EH (cell line): ENCODE measurements at places on chromosomes 7 and 10.

DNA sequence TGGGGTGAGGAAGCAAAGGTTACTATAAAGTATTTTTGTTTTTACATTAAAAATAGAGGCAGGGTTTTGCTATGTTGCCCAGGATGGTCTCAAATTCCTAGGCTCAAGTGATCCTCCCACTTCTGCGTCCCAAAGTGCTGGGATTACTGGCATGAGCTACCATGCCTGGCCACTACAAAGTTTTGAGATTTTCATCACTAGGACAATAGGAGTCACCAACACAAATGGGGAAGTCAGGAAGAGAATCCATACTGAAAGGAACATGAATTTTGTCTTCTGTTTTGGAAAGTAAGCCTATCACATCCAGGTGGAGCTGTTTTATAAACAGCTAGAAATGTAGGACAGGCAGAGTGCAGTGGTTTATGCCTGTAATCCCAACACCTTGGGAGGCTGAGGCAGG is 20.0 kb upstream of the CAPZA2 start:
- DNase-seq: no peak

DNA sequence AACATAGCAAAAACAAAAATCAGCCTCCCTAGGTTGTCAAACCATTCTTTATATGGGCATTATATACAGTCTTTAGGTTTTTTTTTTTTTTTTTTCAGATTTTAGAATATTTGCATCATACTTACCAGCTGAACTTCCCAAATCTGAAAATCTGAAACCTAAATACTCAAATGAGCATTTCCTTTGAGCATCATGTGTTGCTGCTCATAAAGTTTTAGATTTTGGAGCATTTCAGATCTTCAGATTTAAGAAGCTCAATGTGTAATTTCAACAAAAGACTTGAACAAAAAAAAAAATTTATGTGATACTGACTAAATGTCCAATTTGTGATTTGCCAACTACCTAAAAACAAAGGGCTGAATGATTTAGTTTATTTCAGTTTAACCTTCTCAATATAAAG is 13.6 kb downstream of the FAM3C start:
- no peak for DNase-seq

GRCh38 chr10:55400075-55400849 is 599.2 kb upstream of the PCDH15 start:
- DNase-seq: no peak

GRCh38 chr10:60350400-60350799 is 39.3 kb downstream of the ANK3 start:
- peak; percentile 7 for DNase-seq

DNA sequence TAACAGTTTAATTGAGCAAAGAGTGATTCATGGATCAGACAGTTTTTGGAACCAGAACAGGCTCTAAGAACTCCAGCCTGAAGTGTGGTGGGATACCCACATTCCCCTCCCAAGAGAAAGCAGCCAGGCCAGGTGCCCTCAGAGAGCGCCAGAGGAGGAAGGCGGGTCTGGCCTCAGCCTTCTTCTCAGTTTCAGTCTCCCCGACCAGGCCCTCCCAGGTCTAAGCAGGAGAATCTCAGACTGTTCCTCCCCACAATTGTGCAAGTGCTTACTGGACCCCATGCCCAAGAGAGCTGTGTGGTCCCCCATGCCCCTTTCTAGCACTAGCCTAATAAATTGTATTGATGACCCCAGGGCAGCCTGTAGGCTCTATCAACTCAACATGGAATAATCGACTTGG is 25.6 kb downstream of the PPIF start:
- no peak for DNase-seq

DNA sequence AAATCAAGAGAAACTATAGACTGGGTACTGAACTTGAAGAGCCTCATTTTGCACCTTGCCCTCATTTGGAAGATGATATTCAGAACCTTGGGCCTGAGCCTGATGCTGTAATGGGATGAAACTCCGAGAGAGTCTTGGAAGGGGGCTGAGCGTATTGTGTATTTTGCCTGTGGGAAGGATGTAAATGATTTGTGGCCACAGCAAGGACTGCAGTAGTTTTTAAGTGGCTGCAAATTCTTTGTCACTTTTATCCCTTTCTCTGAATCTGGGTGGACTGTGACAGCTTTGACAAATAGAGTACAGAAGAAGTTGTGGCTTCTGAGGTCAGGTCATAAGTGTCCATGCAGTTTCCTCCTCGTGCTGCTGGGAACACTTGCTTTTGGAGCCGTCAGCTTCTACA is 221.2 kb downstream of the ADRA2A start:
- no peak for DNase-seq

DNA sequence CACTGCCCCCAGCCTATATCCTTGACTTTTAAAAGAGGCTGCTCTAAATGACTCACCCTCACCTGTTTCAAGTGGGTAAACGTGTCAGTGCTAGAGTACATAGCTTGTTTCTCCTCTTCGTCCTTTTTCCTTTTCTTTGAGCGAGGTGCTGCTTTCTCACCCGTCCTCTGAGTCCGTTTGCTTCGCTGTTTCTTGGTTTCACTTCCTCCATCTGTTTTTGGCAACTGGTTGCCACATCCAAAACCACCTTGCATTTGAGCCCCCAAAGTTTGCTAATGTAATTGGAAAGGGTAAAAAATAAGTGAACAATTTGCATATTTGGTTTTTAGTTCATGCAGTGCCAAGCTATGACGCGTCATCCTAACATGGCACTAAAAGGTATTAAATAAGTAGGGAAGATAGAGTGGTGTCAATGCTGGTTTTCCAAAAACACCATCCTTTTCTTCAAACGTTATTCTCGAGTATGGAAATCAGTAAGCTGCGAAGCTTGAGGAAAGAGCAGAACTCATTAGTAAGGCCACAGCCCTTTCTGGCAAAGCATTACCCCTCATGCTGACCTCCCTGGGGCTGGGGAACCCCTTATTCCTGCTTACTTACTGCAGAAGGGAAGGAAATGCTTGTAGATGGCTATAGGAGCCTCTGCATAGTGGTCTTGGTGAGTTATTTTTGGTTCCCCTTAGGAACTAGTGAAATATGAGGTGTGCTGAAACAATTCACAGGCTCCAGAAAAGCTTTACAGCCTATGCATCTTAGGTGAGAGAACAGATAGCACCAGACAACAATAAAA is 133.5 kb downstream of the GALNT11 start:
- no peak for DNase-seq
